ENCODE measurements at places on chromosomes 4 and X.

DNA sequence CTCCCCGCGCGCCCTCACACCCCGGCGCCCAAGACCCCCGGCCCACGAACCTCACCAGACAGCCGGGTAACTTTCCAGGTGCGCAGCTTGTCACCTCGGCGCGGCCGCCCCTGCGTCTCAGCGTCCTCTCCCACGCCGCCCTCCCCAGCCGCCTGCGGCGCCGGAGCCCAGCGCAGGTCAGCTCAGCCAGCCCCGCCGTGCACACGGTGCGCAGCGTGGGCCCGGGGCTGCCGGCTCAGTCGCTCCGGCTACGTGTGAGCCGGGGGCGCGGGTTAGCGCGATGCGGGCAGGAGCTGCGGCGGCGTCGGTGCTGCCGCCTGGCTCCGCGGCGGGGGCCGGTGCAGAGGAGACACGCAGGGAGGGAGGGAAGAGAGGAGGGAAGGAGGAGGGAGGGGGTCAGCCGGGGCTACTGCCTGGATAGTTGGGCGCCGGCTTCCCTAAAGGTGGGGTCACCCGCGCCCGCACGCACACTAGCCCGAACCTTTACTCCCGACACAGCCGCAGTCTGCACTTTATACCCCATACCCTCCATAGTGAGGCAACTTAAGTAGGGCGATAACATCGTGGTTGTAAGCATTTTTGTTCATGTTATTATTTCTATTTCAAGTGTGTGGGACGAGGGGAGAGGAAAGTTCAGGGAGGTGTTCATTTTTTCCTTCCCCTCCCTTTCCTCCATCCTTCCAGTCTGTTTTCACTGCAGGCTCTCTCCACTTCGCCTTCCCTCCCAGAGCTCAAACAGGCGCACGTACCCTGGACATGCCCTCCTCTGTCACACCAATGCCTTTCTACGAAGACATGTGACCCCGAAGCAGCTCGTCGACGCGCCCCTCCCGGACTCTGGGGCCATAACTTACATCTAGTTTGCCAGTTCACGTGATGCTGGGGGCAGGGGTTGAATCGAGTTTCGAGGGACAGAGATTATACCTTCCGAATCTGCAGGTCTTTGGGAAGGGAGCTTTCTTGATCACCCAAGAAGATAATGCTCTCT, at the start of gene PRKG2:
TSS of gene PRKG2 (minus strand) at position 342 of the 988 bp plus-strand sequence. CDS start 10,175 bp downstream, outside the sequence.
- DNase-seq: no peak

DNA sequence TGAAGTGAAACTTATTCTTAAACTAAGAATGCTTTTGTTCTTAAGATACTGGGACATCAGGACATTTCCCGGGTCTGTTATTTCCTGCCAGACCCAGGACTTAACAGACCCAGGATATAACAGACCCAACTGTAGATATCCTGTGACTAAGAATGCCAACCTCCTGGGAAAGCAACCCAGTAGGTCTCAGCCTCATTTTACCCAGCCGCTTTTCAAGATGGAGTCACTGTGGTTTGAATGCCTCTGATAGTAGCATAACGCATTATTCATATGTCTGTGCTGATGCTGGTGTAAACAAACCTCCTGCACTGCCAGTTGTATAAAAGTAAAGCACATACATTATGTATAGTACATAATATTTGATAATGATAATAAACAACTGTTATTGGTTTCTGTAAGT, 185.8 kb upstream of the GPRIN3 start:
- DNase-seq: no peak

DNA sequence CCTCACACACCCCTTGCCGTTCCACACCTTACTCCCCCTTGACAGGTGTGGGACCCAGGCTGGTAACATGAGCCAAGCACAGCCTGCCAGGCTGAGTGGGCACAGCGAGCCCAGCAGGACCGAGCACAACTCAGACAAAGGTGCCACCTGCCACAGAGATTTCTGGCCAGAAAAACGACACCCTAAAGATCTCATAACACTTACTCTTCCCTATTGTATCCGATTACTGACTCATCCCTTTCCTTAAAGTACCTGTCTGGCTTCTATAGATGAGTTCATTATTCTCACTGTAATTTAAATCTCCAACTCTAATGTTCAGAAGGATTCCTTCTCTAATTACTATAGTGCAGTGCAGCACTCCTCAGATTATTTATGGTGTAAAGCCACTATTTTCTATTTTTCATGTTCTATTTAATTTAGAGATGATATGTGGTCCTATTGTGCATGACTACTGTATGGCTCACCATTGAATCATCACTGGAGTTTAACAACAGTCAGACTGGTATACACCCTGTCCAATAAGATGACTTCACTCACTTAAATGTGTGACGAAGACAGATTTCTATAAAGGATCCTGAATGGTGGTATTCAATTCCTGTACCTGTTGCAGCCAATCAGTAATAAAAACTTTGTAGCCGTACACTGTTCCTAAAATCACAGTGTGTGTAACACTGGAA, 7.6 kb upstream of the SYTL5 start:
- peak; percentile 6 for DNase-seq

DNA sequence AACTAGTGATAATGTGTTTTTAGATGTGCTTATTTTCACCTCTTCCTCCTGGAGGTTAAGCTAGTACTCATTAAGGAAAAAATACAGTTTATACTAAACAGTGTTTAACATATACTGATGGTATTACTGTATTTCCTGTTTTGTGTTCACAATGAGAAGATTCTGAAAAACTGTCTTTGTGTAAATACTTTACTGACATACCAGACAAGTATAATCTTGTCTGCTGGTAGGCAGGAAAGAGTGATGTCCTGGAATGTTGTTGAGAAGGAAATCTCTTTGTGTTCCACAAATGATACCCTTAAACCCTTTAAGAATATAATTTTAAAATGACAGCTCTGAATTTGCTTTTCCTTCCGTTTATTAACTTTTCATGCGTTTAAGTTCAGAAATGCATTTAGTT, 205.5 kb upstream of the NUDT6 start:
- peak; percentile 34 for DNase-seq

DNA sequence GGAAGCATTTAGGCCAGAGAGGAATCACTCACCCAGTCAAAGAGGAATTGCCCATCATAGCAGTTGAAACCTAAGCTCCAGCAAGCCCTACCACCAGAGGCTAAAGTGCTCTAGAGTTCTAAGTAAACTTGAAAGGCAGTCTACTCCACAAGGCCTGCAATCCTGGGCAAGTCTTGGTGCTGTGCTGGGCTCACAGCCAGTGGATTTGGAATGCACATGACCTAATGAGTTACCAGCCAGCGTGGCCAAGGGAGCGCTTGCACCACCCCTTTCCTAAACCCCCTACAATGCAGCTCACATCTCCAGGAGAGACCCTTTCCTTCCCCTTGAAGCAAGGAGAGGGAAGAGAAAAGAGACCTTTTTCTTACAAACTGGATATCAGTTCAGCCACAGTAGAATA, 445.7 kb downstream of the GASK1B start:
- DNase-seq: no peak

DNA sequence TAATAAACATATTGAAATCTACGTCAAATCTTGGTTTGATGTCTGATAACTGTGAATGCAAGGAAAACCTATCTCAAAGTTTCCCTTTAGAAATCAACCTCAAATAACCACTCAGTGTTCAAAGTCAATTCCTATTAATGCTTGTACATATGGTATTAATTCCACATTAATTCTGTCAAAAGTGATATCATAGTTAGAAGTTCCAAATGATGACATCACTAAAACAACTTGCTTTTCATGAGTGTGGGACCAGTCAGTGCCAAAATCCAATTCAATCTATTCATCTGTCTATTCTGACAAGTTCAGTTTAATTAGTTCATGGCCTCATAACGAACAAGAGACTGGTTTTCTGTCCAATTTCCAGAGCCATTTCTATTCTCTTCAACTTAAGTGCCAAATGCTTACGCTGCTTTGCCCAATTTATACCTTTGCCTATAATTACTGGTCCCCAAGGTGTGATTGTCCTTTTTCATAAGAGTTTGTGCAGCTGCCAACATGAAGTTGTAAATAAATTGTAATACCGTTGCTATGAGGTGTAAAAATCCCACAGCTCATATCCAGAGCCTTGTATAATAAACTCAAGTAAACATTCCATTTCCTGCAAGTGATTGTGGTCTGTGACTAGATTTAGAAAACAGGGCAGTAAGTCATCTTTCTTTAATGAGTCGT, 476.2 kb downstream of the RAB28 start:
- no peak for DNase-seq

GRCh38 chr4:150139297-150139865, 61.1 kb downstream of the DCLK2 start:
- no peak for DNase-seq

- DNase-seq: peak; percentile 64
Measured at GRCh38 chrX:115562480-115562847, 1.5 kb downstream of the PLS3 start.

DNA sequence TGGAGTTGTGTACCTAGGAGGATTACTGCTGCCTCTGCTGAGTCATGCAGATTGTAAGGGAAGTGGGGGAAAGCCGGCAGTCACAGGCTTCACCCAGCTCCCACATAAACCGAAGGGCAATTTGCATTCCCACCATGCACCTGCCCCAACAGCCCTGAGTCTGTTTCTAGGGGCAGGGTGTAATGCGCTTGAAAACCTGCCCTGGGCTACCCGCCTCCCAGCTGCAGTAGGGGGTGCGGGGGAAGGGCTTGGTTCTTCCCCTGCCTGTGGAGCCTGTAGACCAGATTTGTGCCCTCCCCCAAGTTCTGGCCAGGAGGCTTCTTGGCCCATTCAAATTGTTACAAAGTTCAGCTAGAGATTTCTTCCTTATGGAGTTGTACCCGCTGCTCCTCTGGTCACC, 269.2 kb upstream of the DDX53 start:
- no peak for DNase-seq

DNA sequence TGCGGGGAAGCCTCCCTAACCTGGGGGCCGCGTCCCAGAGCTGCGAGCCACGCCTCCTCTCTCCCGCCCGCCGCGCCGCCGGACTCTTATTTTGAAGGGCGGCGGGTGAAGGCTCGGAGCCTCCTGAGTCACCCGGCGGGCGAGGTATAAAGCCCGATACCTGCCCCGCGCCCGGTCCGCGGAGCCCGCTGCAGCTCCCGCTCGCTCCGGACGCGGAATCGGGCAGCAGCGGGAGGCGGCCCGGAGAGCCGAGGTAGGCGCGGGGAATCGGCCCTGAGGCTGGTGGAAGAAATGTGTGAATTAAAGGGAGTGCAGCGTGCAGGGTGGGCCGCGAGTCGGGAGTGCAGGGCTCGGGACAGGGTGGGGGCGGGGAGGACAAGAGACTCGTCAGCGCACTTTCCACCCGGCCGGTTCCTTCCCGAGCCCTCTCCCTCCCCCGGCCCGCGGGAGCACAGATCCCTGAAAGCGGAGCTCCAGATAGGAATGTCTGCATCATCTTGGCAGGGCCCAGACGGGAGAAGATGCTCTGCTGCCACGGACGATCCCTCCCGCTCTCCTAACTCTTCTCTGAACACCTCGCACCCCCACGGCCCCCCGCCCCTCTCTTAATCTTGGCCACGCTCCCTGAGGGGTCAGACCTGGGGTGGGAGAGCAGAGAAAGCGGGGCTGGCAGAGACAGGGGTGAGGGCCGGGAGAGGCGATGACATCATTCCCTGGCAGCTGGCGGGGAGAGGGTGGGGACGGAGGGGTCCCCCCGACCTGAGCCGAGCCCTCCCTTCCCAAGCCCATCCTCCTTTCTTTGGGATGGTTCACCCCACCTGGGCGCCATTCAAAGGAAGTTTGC, 177.9 kb downstream of the CBR4 start:
- peak; percentile 81 for DNase-seq

GRCh38 chr4:11428231-11428898, at the start of gene HS3ST1:
HS3ST1 (minus strand) TSS chr4:11428894; CDS start chr4:11400005, 28,889 bp downstream.
- DNase-seq: no peak

GRCh38 chr4:184281231-184282139, 63.8 kb upstream of the ENPP6 start:
- DNase-seq: no peak

All from EH (cell line).